Upper lobe of right lung (tissue), 1 donor: ENCODE measurements at places on chromosomes 7 and 10. TPM values are rescaled to one million over a fixed set of nuclear protein-coding genes. Genes with fewer than 3 reads are reported as not detected.
A peak's percentile ranks its signal among the peaks of the same experiment; 100 is the strongest.

The VKORC1L1 gene
- total RNA-seq, result 45.2 TPM

The SLC13A1 gene
- total RNA-seq, result not detected

The LRMDA gene
- 20.0 TPM for total RNA-seq

The CALY gene
- not detected for total RNA-seq

The EVX1 gene
- total RNA-seq, result not detected

The TSPAN15 gene
- total RNA-seq, result 47.3 TPM

The HOXA5 gene
- 16.0 TPM for total RNA-seq

- no peaks in the 10 kb centered on the region for H3K27me3 ChIP-seq
- H3K36me3 ChIP-seq, result no peaks in the 10 kb centered on the region
- H3K4me3 ChIP-seq, result no peak overlapping the region
- H3K27ac ChIP-seq, result no peak overlapping the region
- DNase-seq, result no peak
Measured at GRCh38 chr7:14762561-14762960, 140.0 kb downstream of the DGKB start.

DNA sequence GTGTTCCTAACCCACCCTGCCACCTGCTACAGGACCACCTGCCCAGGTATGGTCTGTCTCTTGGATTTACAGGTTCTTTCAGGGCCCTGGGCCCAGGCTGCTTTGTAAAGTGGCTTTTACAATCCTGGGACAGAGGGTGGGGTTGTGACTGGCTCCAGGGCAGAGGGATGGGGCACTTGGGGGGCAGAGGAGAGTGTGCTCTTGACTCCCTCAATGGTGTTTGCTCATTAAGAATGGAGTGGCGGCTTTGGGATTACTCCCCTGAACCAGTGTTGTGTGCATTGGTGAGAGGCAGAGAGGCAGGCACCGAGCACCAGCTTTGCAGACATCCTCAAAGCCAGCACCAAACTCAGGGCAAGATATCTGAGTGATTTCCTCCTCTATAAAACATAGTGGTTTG is 43.5 kb downstream of the VWA2 start:
- no peaks in the 10 kb centered on the region for H3K27me3 ChIP-seq
- DNase-seq, result peak; percentile 57
- H3K4me3 ChIP-seq, result no peak overlapping the region
- no peaks in the 10 kb centered on the region for H3K36me3 ChIP-seq

- H3K4me1 ChIP-seq, result no peaks in the 10 kb centered on the region
- peaks cover 72% of the 10 kb centered on the region for H3K36me3 ChIP-seq
- no peak for DNase-seq
- H3K4me3 ChIP-seq, result no peak overlapping the region
- H3K27me3 ChIP-seq, result no peaks in the 10 kb centered on the region
Measured at GRCh38 chr7:128954150-128954549, 16.4 kb downstream of the IRF5 start.

- no peaks in the 10 kb centered on the region for H3K27me3 ChIP-seq
- H3K4me3 ChIP-seq, result no peak overlapping the region
- no peak overlapping the region for H3K27ac ChIP-seq
Measured at GRCh38 chr7:1567049-1567771, 2.6 kb downstream of the PSMG3 start.

GRCh38 chr10:97849687-97850402 is at the start of gene GOLGA7B:
Gene GOLGA7B, plus strand, starts transcription at chr10:97849843. Its CDS starts 461 bp downstream, at chr10:97850304.
- H3K4me1 ChIP-seq, result peaks cover 5% of the 10 kb centered on the region
- peak within 1 kb of the TSS; percentile 54 for H3K4me3 ChIP-seq
- H3K27ac ChIP-seq, result no peak within 1 kb of the TSS

DNA sequence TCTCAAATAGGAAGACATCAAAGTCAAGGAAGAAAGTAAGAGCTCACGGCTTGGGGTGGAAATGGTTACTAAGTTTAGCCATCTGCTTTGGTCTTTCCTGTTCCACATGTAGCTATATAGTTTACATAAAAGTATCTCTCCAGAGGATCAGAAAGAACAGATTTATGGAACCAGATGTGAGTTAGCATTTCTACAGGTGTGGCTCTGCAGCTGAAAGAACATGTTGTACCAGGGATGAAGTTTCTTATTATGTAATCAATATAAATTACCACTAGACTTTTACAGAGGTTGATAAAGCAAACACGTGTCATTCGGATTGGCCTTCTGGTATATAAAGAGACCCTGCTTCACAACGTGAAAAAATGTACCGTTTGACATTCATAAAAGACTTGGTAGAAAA is 19.9 kb downstream of the CALD1 start:
- DNase-seq, result no peak
- H3K27ac ChIP-seq, result no peak overlapping the region
- no peak overlapping the region for H3K4me3 ChIP-seq

DNA sequence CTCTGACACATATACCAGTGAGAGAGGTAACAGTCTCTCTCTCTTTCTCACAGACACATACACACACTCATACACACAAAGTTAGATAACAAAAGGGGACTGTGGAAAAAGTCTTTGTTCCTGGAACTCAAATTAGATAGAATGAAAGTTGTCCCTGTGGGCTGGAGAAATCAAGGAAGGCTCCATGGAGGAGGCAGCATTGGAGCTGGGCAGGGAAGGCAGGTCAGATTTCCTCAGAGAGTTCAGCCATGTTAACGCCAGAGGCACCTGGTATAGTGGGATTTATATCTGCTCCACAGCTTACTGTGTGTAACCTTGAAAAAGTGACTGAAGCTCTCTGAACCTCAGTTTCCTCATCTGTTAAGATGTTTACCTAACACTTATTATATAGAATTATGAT is 38.7 kb downstream of the LDB3 start:
- peaks cover 4% of the 10 kb centered on the region for H3K4me1 ChIP-seq
- no peaks in the 10 kb centered on the region for H3K27me3 ChIP-seq
- H3K27ac ChIP-seq, result no peak overlapping the region
- DNase-seq, result no peak

- H3K27ac ChIP-seq, result no peak overlapping the region
- H3K4me3 ChIP-seq, result no peak overlapping the region
- no peaks in the 10 kb centered on the region for H3K27me3 ChIP-seq
- no peak for DNase-seq
Measured at GRCh38 chr7:42876182-42877068, 35.4 kb downstream of the C7orf25 start.

DNA sequence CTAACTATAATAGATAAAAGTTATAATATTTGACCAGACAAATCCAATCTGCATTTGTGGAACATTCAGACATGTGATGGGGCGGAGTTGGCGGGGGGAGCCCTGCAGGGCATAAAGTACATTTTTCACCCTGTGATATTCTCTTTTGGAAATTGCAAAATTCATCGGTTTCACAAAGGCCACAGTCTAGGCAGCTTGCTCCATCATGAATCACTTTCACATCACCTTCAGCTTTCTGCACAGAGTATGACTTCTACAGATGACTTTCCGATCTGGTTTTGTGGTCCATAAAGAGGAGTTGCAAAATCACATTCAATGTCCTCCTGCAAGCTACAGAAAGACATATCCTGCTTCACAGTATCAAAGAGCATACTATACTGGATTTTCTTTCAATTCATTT is 51.4 kb upstream of the APBB1IP start:
- H3K36me3 ChIP-seq, result no peaks in the 10 kb centered on the region
- no peak for DNase-seq
- H3K27ac ChIP-seq, result no peak overlapping the region
- no peaks in the 10 kb centered on the region for H3K4me1 ChIP-seq
- H3K27me3 ChIP-seq, result peaks cover 9% of the 10 kb centered on the region

DNA sequence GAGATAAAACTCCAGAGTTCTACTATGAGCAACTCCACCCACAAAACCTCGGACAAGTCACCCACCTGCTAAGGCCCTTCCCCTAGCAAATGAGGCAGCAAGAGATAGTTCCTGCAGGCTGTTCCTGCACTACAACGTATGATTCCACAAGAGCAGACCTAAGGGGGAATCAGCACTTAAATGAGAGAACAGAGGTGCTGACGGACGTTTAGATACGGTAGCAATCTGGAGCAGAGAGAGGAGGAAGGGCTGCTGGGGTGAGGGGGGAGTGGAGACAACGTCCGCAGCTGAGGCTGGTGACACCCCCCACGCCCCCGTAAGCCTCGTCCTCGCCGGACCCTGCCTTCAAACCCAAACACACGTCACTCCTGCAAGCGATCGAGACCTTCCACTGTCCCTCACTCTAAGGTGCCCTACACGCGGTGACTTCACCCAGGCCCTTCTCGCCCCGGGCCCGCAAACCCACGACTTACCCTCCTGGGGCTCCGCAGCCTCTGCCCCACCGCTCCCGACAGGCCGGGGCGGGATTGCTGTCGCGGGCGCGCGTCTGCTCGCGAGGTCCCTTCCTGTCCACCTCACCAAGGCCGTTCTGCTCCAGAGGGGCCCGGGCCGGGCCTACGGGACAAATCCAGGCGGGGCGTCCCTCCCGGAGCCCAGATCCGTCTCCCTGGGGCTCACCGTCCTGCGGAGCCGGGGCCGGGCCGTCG is 635 bp downstream of the ZNF12 start:
- H3K4me3 ChIP-seq, result peak overlapping the region; percentile 95
- H3K27ac ChIP-seq, result peak overlapping the region; percentile 86
- peaks cover 7% of the 10 kb centered on the region for H3K27me3 ChIP-seq
- DNase-seq, result peak; percentile 77
- H3K4me1 ChIP-seq, result peaks cover 30% of the 10 kb centered on the region

DNA sequence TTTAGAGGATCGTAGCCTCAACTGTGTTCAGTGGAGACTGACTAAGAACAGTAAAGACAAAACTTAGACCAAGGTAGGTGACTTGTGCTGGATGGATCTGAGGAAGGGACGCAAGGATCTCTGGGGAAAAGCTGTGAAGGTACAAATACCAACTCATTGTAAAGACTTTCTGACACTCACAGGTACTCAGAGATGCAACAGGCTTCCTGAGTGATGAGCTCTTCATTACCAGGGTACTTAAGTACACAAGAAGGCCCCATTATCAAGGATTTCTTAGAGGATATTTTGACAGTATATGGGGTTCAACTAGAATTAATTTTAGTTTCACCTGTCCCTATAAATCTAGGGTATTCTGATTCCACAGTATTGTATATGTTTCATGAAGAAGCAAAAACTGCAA is 440.7 kb downstream of the PLXDC2 start:
- peaks cover 5% of the 10 kb centered on the region for H3K36me3 ChIP-seq
- no peak for DNase-seq
- no peaks in the 10 kb centered on the region for H3K27me3 ChIP-seq
- H3K27ac ChIP-seq, result no peak overlapping the region

DNA sequence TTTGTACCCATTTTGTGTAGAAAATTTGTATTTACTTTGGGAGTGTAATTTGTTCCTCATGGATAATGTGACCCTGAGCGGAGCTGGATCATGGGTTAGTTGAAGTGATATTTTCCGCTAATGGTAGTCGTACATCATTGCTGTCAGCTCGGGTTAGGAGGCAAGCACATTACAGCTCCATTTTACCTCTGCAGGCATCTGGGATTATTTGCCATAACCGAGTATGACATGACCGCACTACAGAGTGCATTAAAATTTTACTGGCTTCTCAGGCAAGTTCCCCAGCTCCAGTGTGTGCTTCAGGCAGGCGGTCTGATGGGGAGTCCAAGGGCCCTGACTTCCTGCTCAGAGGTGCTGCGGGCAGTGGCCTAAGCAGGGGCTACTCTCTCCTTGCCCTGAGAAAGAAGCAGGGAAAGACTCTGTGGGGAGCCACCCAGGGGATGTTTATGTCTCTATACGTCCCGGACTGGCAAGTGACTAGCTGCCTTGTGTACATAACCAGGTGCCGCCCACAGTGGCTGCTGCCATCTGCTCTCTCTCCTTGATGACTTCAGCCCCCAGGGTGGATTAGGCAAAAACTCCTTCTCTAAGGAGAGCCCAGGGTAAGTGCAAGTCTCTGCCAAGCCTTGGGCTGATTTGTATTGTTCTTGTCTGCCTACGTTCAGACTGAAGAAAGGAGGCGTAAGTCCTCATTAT is 685.3 kb upstream of the GALNT17 start:
- H3K4me1 ChIP-seq, result no peaks in the 10 kb centered on the region
- DNase-seq, result no peak
- no peak overlapping the region for H3K4me3 ChIP-seq
- no peaks in the 10 kb centered on the region for H3K27me3 ChIP-seq
- no peaks in the 10 kb centered on the region for H3K36me3 ChIP-seq

DNA sequence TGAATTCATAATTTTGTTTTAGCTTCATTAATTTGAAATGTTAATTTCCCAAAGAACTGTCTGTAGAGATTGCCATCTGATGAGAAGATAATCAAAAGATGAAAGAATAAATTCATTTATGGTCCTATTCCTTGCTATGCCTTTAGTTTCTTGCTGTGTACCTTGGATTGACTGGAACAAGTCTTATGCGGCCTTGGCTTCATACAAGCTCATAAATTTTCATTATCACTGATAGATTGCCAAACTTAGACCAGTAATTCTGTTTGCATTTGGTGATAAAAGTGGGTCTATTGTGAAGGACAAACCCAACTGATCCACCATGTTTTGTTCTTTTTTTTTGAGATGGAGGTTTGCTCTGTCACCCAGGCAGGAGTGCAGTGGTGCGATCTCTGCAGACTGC is 48.2 kb downstream of the ARID5B start:
- H3K27me3 ChIP-seq, result no peaks in the 10 kb centered on the region
- peaks cover 7% of the 10 kb centered on the region for H3K36me3 ChIP-seq
- H3K4me1 ChIP-seq, result peaks cover 13% of the 10 kb centered on the region
- DNase-seq, result no peak
- no peak overlapping the region for H3K27ac ChIP-seq

DNA sequence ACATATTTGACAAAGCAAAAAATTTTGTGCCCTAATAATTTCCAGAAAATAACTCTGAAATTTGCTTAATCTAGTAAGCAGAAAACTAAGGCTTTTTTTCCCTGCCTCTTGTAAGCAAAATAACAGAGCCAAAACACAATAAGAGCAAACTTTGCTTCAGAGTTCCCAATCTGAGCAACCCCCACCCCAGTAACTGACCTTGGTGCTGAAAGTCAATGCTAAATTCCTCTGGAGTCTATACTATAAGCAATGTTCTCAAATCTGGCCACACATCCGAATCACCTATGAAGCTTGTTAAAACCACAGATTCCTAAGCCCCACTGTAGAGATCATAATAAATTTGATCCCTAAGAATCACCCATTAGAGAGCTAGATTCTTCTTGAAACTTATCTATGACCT is 150.5 kb downstream of the ELAPOR2 start:
- no peaks in the 10 kb centered on the region for H3K27me3 ChIP-seq
- no peaks in the 10 kb centered on the region for H3K4me1 ChIP-seq
- no peak overlapping the region for H3K4me3 ChIP-seq
- peaks cover 4% of the 10 kb centered on the region for H3K36me3 ChIP-seq

- no peak for DNase-seq
- no peak overlapping the region for H3K27ac ChIP-seq
- H3K4me1 ChIP-seq, result peaks cover 4% of the 10 kb centered on the region
- no peaks in the 10 kb centered on the region for H3K27me3 ChIP-seq
Measured at GRCh38 chr10:77531441-77532001, 106.1 kb downstream of the KCNMA1 start.

- no peak overlapping the region for H3K27ac ChIP-seq
- H3K4me3 ChIP-seq, result no peak overlapping the region
- no peak for DNase-seq
- H3K36me3 ChIP-seq, result no peaks in the 10 kb centered on the region
- H3K27me3 ChIP-seq, result no peaks in the 10 kb centered on the region
Measured at GRCh38 chr10:91206427-91206826, 14.0 kb upstream of the PCGF5 start.

DNA sequence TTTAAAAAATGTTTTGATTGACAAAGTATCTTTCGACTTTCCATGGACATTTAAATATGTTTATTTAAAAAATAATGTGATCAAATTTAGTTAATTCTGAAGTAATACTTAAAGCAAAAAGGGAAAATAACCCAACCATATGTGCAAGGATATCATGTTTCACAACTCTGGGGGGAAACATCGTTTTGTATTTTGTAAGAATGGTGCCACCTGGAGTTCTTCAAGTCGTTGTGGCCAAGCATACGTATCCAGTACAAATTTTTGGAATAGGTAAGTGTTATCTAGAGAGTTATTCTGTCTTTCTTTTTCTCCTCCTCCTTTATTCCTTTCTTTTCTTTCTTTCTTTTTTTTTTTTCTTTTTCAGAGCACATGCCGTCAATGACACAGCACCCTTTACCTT is 176.2 kb upstream of the CSTF2T start:
- H3K4me3 ChIP-seq, result no peak overlapping the region
- no peaks in the 10 kb centered on the region for H3K27me3 ChIP-seq
- no peak for DNase-seq
- H3K4me1 ChIP-seq, result no peaks in the 10 kb centered on the region
- no peaks in the 10 kb centered on the region for H3K36me3 ChIP-seq
